ENCODE measurements at places on chromosomes 2 and 18.

DNA sequence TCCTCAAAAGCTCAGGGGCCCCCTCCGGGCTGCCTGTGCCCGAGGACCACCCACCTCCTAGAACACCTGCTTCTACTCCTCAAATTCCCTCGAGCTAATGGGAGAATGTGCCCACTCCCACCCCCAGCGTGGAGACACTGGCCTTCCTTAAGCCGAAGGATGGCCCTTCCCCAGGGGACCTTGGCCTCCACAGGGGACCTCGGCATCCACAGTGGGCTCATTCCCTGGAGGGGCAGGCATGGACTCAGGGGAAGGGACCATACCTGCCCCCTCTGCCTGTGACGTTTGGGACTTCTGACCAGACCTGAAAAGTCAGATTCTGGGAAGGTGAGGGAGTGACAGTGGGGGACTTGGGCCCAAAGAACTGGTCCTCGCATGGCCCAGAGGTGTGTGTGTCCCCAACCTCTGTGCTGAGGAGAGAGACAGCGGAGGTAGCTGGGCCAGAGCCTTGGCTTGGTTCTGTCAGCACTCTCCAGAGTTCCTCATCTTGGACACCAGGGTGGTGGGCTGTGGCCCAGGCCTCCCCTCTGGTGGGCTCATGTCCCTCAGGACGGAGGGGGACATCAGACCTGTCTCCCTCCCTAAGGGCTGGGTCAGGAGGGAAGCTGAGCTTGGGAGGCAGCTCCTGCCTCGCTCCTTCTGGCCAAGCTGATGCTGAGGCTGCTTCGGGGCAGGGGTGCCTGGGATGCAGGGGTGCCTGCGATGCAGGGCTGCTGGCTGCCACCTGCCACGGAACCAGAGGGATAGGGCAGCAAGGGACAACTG is 240.4 kb downstream of the HAUS1 start:
- DNase-seq = no peak

GRCh38 chr2:102839668-102840388 is 78.0 kb downstream of the TMEM182 start:
- no peak for DNase-seq

DNA sequence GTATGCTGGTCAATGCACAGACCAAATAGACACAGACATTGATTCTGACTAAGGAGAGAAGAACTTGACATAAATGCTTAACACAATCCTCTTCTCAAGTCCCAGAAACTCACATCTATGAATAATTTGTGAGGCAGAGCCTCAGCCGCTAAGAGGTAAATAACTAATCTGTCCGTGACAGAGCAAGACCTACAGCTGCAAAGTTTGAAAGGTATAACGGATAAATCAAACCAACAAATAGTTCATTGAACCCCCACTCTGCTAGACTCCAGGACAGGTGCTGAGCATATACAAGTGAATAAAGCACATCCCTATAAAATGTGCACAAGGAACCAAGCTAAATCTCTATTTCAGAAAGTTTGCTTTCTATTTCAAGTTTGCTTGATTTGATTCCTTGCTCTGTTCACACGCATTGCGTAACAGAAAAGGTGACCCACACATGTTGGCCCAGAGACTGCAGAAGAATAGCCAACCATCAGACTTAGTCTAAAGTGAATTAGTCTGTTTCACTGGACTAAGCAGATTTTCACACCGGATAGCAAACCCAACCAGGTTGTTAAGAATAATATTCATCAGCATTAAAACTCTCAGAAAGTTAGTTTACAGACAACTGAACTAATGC is 51.7 kb downstream of the NCKAP5 start:
- DNase-seq = no peak

DNA sequence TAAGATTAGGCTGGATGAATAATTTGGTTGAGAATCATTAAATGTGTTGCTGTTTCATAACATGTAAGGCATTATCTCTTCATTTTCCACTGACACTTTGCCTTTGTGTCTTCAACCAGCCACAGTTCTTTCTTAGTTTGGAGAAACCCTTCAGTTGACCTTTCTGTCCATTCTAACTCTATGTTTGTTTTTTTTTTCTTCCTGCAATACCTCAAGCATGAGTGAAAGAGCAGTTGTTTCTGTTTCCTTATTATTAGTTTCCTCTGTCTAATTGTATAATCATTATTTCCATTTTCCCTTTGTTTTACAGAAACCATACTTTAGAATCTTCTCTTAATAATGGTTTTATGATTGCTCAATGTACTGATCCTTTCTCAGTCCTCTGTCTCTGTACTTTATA is 25.6 kb downstream of the HADHB start:
- no peak for DNase-seq

GRCh38 chr18:55841314-55841713 is 253.3 kb upstream of the TCF4 start:
- no peak for DNase-seq

DNA sequence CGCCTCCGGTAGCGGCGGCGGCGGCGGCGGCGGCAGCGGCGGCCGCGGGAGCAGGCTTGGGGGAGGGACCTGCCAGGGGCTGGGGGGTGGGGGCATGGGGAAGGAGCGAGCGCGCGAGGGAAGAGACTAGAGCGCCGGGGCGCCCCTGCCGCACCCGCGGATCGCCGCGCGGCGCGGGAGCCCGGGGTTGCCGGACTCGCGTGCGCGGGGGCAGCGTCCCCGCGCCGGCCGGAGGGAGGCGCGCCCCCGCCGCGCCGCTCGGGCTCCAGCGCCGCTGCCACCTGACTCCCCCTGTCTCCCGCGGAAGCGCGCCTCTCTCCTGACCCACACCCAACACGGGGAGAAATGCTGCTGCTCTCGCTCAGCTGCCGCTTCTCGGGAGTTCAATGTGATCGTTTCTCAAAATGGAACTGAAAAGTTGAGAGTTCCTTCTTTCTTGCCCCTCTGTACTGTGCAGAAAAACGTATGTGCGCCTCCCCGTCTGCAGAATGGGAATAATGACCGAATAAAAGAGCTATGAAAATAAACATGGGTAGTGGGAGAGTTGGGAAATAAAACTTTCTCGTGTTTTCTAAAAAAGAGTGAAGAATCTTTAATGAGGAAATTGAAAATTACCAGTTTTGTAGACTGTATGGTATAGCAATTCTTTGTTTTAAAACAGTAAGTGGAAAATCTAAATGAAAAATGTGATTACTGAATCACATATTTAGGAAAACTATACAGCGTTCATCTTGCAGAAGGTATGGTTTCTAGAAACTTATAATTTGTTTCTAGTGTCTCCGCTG is 455 bp upstream of the TLK1 start:
- peak; percentile 27 for DNase-seq
